Inflammatory macrophage treated with lipopolysaccharide for 4 hours (primary cell): ENCODE measurements at places on chromosomes 2 and 18.
A peak's percentile ranks its signal among the peaks of the same experiment; 100 is the strongest.

DNA sequence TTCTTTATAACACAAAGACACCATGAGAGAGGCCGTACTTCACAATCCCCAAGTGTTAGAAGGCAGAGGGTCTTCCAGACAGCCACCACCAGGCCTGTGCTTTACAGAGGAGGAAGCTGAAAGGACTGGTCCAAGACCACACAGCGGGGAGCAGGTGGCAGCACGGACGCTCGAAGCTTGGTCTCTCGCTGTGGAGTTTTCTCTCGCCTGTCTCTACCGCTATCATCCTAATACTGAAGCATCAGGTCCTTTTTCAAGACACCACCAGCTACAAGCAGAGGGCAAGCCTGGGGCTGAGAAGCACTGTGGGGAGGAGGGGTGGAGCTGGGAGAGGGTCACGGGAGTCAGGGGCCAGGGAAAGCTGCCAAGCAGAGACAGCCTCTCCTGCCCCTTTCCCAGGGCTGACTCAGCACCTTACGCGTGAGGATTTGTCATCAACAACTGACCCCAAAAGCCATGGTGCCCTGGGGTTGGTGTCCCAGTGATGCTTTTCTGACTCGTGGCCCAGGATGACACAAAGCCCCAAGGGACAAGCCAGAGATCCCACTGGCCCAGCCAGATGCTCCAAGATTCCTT, 31.9 kb upstream of the FOSL2 start:
- peak; percentile 75 for DNase-seq

- peak; percentile 66 for DNase-seq
These were observed 64.2 kb upstream of the GREB1L start for GRCh38 chr18:21177822-21178221.

DNA sequence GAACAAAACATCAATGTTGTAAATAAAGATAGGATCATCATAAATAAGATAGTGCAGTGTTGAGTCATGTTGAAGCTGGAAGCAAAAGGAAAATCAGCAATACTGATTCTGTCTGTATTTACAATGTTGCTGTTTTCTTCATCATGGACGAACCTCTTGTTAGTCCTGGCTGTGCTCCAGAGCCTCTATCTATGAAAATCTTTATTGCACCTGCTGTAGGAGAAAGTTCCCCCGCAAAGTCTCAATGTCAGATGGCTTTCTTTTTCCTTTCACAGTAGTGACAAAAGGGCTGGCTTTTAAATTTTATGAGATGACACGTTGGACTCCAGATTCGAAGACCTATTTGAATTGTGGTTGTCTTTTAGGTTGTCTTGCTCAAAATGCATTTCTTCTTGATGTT, 98.5 kb upstream of the LRRTM1 start:
- DNase-seq: no peak

- DNase-seq: no peak
These were observed 36.8 kb downstream of the ACVR1 start for GRCh38 chr2:157839162-157839801.

DNA sequence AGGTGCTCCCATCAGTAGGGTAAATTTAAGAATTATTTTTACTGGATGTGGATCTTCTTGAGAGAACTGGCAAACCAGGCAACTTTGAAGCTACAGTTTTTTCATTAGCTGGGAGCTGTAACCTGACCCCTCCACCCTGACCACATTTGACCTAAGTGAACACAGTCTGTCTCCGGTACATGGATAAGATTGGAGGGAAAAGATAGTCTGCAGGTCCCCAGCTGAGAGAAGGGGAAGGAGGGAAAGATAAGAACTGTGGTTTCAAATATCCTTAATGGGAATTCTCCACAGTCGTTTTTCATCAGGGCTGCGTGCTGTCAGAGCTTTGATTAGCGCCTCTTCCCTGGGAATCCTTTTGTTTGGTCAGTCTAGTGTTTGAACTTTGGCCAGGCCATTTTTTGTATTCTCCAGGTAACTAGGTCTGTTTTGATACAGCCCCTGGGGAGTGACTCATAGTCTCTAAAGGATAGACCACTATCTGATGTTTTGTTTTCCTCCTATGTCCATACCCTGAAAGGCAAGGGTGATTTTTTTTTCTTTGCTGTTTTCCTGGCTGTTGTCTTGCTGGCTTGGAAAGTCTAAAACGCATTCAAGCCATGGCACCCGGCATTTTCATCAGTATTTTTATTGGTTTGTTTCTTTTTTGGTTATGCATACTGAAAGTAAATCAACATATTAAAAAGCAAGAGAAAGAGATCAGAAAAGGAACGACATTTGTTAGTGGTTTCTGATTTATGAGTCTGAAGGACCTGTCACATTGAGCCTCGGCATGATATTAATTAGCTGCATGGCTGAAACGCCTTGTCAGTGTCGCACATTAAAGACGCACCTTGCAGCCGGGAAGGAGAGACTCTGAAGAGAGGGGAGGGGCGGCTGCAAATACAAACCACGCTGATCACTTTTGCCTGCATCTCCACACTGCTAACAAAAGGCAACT, 183.4 kb upstream of the FN1 start:
- DNase-seq: no peak

DNA sequence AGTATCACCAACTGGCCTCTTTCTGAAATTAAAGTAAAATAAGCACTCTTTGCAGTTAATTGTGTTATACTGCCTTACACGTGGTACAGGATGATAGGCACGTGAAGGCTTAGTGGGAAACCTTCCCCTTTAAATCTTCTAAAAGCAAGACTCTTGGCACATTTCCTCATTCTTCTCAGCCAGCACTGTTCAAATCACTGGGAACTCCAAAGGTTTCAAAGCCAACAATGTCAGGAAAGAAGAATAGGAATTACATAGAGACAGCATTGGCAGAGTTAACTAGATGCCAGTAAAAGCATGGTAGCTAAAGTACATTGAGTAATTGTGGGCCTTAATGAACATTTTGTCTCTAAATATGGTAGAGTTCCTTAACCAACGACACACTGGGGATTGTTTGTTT, 96.4 kb downstream of the DTNA start:
- DNase-seq: no peak

- peak; percentile 2 for DNase-seq
These were observed 927.5 kb downstream of the ERBB4 start for GRCh38 chr2:211611061-211611518.

- no peak for DNase-seq
These were observed 42.2 kb downstream of the THNSL2 start for GRCh38 chr2:88212251-88212790.

GRCh38 chr2:65914244-65914786, 481.9 kb upstream of the SPRED2 start:
- DNase-seq: no peak

GRCh38 chr2:183163821-183164649, 39.8 kb downstream of the NUP35 start:
- no peak for DNase-seq

DNA sequence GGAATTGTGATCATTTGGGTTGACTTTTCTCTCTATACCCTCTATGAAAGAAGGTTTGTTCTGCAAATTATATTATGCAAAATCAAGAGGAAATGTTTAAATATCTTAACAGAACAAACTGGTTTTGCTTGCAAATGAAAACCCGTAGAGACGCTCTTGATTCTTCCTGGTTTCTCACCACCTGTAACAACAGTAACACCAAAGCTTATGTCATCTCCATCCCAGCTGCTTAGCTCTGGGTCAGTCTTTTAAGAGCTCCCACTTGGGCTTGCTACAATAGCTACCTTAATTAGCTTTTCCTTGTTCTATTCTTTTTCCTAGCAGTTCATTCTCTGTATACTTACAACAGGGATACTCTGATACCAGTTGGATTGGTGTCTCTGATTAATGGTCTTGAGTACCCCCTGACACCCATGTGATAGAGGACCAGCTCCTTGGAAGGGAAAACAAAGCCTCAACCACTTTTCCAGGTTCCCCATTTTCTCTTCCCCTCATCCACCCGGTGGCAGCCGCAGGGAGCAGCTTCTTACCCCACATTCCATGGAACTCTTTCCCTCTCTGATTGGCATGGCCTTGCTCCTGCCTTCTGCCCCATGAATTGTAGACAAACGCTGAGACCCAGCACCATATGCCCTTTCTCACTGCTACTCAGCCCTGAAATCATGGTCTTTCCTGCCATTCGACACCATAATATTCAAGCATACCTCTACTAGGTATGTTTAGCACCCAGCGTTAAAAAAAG, 27.7 kb downstream of the TMEM182 start:
- DNase-seq: no peak

GRCh38 chr2:100800915-100801314, 19.0 kb upstream of the NPAS2 start:
- DNase-seq: no peak

- DNase-seq: no peak
These were observed 63.8 kb upstream of the RPL31 start for GRCh38 chr2:100938031-100939026.

DNA sequence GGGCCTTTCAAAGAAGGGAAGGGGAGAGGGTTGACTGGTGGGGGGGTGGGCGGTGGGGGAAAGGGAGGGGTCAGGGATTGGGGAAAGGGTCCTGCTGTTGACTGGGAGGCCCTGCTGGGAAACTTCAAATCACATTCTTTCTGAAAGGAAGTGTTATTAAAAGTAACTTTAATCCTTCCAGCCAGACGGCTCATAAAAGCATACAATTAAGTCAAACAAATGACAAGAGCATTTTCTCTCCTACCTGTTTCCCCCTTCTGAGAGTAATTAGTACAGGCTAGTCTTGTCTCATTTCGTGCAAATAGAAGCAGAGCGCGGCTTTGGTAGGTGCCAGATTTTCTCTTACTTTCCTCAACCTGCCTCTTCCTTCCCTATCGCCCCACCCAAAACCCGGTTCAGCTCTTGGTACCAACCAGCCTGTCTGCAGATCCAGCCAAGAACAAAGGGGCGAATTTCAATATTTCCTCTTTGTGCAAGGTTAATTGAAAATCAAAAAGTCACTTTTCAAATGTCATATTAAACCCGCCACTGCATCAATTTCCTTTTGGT, 2112.6 kb upstream of the PIK3C3 start:
- DNase-seq: no peak

- DNase-seq: no peak
These were observed 51.3 kb upstream of the CYRIA start for GRCh38 chr2:16716944-16717343.

- no peak for DNase-seq
These were observed 105.3 kb downstream of the GLI2 start for GRCh38 chr2:120840795-120841487.

DNA sequence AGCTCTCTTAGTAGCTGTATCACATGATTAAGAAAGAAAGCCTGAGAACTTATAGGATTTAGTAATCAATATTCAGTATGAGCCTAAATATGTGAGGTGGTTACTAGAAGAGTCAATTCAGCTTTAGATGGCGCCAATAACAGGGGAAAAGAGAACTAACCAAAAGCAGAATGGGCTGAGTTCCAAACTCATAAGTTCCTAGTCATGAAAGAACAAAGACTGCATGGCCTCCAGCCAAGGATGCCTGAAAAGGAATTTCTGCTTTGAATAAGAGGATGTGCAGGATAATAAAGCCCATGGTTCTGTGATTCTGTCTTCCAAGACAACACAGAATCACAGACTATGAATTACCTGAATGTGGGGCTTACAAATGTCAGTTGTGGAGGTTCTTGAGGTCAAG, 196.5 kb downstream of the SATB2 start:
- DNase-seq: no peak

GRCh38 chr2:170928036-170928823, 823 bp upstream of the GORASP2 start:
- DNase-seq: peak; percentile 38

GRCh38 chr2:150885774-150886386, 375.8 kb downstream of the RBM43 start:
- no peak for DNase-seq

- DNase-seq: no peak
These were observed 5.9 kb downstream of the CCDC121 start for GRCh38 chr2:27622921-27623384.

GRCh38 chr2:83991992-83992391, 467.1 kb downstream of the SUCLG1 start:
- no peak for DNase-seq

GRCh38 chr2:73983322-73984202, 1.1 kb upstream of the TET3 start:
- DNase-seq: peak; percentile 78

- no peak for DNase-seq
These were observed 43.7 kb downstream of the ARL4C start for GRCh38 chr2:234453216-234453615.

DNA sequence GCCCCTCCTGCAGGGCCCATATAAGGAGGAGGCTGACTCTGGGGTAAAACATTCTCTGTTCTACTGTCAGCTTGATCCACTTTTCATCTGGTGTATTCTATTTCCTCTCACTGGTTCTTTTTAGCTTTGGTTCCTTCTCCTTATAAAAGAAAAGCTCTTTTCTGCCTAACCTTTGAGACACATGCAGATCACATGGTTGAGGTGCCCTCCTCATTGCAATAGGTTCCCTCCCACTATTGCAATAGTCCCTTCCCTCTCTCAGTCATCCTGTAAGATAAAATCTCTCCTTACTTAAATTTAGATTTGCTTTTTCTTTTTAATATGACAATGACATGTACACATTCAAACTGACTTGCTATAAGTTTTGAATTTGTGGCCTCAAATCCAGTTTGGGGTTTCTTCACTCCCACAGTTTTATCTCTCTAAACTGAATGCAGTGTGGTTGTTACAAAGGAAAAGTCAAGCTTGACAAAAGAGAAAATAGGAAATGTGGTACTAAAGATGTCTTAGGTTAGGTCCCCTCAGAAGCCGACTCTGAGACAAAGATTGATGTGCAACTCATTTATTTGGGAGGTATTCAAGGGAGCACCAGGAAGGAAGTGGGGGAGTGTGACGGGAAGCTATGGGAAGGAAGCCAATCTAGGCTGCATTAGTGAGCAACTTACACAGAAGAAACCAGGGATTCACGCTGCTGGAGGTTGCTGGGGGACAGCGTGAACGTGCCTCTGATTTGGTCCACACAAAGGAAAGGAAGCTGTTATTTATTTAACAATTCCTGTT, 127.6 kb upstream of the LINC00305 start:
- DNase-seq: no peak

DNA sequence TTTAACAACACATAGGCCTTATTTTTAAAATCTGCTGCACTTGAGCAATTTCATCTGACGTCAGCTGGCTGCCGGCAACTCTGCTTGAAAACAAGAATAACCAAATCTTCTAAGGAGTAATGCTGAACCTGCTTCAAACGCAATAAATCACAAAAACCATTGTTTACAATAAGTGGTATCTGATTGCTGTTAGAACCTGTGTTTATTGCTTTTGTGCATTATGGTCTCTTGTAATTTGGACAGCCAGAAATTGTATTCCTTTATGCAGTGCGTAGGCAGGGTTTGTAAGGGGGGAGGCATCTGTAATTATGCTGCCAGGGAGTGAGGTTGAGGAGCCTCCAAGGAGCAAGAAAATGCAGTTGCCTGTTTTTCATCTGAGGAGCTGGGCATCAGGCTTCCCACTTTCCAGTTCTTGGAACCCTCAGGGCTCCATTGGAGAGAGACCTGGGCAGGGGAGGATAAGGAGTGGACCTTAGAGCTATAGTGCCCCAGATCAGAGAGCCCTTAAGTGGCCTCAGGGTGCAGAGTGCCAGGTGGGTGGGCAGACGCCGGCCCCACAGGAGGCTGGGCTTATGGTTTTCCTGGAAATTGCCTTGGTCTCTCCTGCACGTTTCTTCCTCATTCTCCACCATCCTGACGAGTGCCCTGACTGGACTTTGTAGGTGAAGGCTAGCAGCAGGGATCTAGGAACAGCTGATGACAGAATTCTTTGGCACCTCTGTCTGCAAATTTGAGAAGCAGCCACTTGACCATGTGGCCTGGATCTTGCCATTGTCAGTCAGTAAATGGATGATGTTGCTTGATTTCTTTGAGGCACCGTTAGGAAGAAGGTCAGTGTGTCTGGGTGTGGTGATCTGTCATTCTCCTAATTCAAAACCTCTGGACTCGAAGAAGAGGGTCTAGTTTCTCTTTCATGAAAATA, 129.2 kb downstream of the KLHL29 start:
- no peak for DNase-seq
